H9 (cell line): ENCODE measurements at places on chromosomes 1 and 21. TPM values are rescaled to one million over a fixed set of nuclear protein-coding genes. Genes with fewer than 3 reads are reported as not detected.

The OR14K1 gene
- not detected in 2 replicates for total RNA-seq

The RGS18 gene
- not detected in 2 replicates for total RNA-seq

DNA sequence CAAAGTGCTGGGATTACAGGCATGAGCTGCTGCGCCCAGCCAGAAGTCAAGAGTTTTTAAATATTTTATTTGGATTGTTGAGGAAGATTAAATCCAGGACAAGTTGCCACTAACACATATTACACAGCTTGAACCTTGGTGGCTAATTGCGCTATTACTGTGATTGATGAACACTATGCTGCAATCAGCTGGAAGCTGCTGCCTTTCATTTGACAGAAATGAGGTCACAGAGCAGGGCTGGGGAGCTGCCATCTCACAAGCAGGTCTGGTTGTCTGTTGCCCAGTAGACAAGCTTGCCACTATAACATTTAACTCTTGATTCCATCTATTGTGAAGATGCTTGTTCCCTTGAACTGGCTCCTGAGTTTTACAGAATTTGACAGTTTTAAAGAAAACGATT is 37.4 kb upstream of the NRDC start:
- H3K4me3 ChIP-seq, result no peak overlapping the region
- H3K27me3 ChIP-seq, result no peaks in the 10 kb centered on the region

The GNPAT gene
- total RNA-seq, result 38.1 and 39.4 TPM in 2 replicates

- H3K27me3 ChIP-seq, result no peaks in the 10 kb centered on the region
- no peak overlapping the region for H3K27ac ChIP-seq
- DNase-seq, result no peak
- no peak overlapping the region for H3K4me3 ChIP-seq
- H3K4me1 ChIP-seq, result peaks cover 2% of the 10 kb centered on the region; the same call in 1 of the 2 replicates
Measured at GRCh38 chr1:52028328-52028727, 5.3 kb downstream of the KTI12 start.

GRCh38 chr1:78420181-78420580 is 70.6 kb upstream of the PTGFR start:
- no peak overlapping the region for H3K27ac ChIP-seq
- H3K4me1 ChIP-seq, result no peaks in the 10 kb centered on the region
- no peaks in the 10 kb centered on the region for H3K27me3 ChIP-seq
- no peaks in the 10 kb centered on the region for H3K36me3 ChIP-seq
- no peak for DNase-seq

DNA sequence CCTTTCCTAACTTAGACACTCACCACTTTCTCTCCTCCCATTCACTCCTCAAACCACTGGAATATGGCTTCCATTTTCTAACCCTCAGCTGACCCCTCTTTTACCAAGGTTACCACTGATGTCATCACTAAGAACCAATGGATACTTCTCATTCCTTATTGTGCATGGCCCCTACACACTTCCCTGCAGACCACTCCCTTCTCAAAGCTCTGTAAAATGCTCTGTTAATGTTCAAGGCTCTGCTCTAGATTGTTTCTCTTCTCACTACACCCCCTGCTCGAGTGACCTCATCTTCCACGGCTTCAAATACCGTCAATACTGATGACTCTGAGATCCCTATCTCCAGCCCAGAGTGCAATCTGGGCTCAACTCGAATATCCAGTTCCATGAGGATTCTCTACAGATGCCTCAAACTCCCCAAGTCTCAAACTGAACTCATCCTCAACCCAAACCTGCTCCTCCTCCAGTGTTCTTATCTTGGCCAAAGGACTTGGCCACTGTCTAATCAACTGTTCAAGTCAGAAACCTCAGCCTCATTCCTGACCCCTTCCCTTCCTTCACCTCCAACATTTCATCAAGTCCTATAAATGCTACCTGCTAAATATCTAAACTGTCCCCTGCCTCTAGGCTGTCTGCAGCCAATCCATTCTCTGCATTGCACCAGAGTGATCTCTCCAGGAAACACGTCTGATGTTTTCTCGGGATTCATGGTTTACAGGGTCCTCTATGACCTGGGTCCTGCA is 41.3 kb upstream of the BMP8B start:
- H3K27ac ChIP-seq, result no peak overlapping the region
- H3K27me3 ChIP-seq, result no peaks in the 10 kb centered on the region

GRCh38 chr1:86971778-86972177 is 57.3 kb downstream of the HS2ST1 start:
- H3K4me1 ChIP-seq, result no peaks in the 10 kb centered on the region
- H3K27me3 ChIP-seq, result no peaks in the 10 kb centered on the region
- H3K27ac ChIP-seq, result no peak overlapping the region
- no peak for DNase-seq
- no peak overlapping the region for H3K4me3 ChIP-seq
- H3K36me3 ChIP-seq, result no peaks in the 10 kb centered on the region

- H3K27ac ChIP-seq, result no peak overlapping the region
- H3K4me3 ChIP-seq, result no peak overlapping the region
- H3K4me1 ChIP-seq, result peaks cover 3% of the 10 kb centered on the region; the same call in 1 of the 2 replicates
- peak; percentile 66 for DNase-seq
Measured at GRCh38 chr1:230851291-230851691, 17.0 kb downstream of the C1orf198 start.

DNA sequence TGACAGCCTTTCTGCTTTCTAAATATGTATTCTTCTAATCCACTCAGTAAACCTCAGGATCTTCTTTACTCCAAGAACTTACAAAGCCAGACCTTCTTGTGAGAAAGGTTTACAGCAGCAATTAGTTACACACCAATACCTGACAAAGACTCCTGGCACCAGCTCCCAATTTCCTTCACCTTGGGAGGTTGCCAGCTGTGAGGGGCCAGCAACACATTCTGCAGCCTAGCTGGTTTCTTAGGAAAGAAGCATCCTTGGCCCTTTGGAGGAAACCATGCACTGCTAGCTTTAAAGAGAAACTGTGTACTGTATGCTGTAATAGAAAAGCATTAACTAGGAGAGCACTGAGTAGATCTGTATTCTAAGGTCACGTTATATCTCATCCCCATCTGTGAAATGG is 10.8 kb downstream of the FYB2 start:
- H3K4me1 ChIP-seq, result no peaks in the 10 kb centered on the region
- H3K36me3 ChIP-seq, result no peaks in the 10 kb centered on the region
- H3K27ac ChIP-seq, result no peak overlapping the region
- no peaks in the 10 kb centered on the region for H3K27me3 ChIP-seq

DNA sequence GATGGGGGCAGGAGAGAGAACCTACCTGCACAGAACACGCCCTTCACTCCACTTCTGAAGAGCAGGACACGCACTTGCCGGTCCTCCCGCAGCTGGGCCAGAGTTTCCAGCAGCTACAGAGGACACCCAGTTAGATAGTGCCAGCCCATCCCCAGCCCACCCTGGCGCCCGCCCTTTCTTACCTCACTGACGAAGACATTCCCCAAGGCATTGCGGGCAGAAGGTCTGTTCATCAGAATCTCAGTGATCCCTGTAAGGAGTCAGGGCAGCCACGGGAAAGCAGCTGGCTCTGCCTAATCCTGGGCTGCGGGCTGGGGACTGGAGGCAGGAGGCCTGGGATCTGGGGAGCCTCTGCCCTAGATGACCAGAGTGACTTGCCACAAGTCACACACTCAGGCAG is 10.0 kb downstream of the ECHDC2 start:
- H3K36me3 ChIP-seq, result no peaks in the 10 kb centered on the region
- no peak overlapping the region for H3K4me3 ChIP-seq
- DNase-seq, result no peak
- no peaks in the 10 kb centered on the region for H3K27me3 ChIP-seq

DNA sequence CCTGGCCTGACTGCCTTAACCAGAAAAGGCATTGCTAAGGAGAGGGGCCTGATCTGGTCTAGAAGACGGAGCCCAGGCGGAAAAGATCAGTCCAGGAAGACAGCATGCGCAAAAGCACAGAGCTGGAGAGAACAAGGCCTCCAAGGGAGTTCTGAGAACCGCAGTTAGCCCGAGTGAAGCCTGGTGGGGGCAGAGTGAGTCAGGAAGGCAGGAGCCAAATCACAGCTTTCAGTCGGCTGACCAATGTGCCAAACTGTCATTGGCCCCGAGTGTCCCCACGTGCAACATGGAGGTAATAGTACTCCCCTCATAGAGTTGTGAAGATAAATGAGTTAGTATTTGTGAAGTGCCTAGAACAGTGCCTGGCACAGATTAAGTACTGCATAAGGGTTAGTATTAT is 1.2 kb upstream of the TSPAN2 start:
- H3K4me3 ChIP-seq, result peak overlapping the region; percentile 97; the same call in 2 of the 3 replicates
- H3K36me3 ChIP-seq, result no peaks in the 10 kb centered on the region
- peak; percentile 64 for DNase-seq
- H3K27me3 ChIP-seq, result no peaks in the 10 kb centered on the region
- no peak overlapping the region for H3K27ac ChIP-seq
- H3K4me1 ChIP-seq, result 0 out of 2 replicates have a peak, but pooled peaks cover 1% of the 10 kb centered on the region

The GBP4 gene
- not detected in 2 replicates for total RNA-seq

The VN1R5 gene
- total RNA-seq, result not detected in 2 replicates

The DSCAM gene
- 0.15 and 0.17 TPM in 2 replicates for total RNA-seq

DNA sequence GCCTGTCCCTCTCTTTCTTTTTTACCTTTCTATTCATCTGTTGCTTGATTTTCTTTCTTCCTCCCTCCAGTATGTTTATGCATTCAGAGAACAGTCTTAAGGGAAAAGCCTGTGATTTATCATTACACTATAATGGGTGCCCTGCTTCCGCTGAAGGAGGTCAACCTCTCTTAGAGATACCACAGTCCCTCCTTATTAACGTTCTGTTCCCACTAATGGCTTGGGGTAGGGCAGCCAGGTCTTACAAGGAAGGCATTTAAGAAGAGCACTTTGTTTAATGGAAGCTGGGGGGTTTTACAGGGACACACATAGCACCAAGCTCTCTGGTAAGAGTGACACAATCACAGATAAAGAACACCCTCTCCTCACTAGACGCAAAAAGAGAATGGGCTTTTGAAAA is 523.5 kb downstream of the NUF2 start:
- no peak for DNase-seq
- no peaks in the 10 kb centered on the region for H3K36me3 ChIP-seq
- no peaks in the 10 kb centered on the region for H3K27me3 ChIP-seq
- H3K4me1 ChIP-seq, result no peaks in the 10 kb centered on the region
- no peak overlapping the region for H3K27ac ChIP-seq
- no peak overlapping the region for H3K4me3 ChIP-seq

DNA sequence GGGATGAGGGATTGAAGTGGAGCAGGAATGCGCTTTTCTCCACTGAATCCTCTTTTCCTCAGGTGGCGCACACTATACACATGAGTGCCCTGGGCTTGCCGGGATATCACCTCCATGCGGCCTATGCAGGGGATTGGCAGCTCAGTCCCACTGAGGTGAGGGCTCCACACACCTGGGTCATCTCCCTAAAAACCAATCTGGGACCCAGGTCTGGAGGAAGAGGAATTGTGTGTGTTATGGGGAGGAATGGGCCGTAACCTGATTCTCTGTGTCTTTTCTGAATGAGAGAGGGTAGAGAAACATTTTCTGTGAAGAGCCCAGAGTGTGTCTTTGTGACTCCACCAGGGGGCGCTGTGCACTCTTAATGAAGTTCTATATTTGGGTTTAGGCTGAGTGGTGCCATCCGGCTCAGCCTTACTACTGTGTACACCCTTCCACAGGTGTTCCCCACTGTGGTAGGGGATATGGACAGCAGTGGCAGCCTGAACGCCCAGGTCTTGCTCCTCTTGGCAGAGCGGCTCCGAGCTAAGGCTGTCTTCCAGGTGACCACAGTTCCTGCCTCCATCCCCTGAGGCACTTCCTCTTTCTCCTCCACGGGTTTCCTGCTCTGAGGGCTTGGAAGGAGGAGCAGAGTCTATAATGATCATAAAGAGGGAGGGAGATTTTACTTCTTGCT is 1.5 kb downstream of the TOMM40L start:
- peaks cover 20% of the 10 kb centered on the region for H3K36me3 ChIP-seq
- peak; percentile 78 for DNase-seq
- no peak overlapping the region for H3K27ac ChIP-seq

- no peak overlapping the region for H3K4me3 ChIP-seq
- H3K4me1 ChIP-seq, result no peaks in the 10 kb centered on the region; the same call in 1 of the 2 replicates
- H3K27me3 ChIP-seq, result no peaks in the 10 kb centered on the region
- H3K27ac ChIP-seq, result no peak overlapping the region
- peaks cover 14% of the 10 kb centered on the region for H3K36me3 ChIP-seq
- no peak for DNase-seq
Measured at GRCh38 chr21:31720330-31720729, 11.6 kb downstream of the SCAF4 start.

DNA sequence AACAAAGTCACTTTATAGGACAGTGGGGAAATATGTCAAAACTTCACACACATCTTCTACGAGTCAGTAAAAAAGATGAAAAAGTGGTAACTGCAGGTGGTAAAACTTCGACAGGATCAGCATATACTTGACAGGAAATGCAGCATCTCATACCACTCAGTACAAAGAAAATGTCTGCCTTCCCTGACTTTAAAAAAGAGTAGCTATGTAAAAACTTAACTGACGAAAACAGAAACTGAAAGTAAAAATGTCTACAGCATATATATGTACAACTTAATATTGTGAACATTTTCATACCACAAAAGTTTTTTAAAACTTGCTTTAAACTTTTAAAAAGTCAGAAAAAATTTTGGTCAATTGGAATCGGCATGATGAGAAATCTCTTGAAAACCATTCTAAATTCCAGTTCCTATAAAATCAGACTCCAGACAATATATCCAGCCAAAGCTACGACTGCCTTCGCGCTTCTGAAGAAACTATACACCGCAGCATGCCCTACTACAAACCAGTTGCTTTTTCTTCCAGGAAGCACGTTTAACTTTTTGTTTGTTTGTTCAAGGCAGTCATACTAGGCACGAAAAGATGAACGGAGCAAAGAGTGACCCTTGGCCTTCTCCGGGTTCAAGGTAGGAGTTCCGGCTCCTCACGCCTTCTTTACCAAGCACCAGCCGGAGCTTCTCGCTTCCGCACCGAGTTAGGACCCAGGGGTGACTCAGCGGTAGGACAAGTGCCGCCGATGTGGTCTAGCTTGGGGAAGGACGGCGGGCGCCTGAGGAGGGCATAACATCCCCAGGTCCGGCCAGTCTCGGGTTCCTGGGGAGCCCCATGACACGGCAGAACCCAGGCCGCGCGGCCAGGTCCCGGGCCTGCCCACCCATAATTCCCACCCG is 612 bp downstream of the PSMA5 start:
- H3K27me3 ChIP-seq, result no peaks in the 10 kb centered on the region
- DNase-seq, result no peak
- peak overlapping the region; percentile 93 for H3K4me3 ChIP-seq
- H3K4me1 ChIP-seq, result no peaks in the 10 kb centered on the region; the same call in 1 of the 2 replicates
- peak overlapping the region; percentile 2 for H3K27ac ChIP-seq
- peaks cover 5% of the 10 kb centered on the region; the same call in 1 of the 3 replicates for H3K36me3 ChIP-seq

DNA sequence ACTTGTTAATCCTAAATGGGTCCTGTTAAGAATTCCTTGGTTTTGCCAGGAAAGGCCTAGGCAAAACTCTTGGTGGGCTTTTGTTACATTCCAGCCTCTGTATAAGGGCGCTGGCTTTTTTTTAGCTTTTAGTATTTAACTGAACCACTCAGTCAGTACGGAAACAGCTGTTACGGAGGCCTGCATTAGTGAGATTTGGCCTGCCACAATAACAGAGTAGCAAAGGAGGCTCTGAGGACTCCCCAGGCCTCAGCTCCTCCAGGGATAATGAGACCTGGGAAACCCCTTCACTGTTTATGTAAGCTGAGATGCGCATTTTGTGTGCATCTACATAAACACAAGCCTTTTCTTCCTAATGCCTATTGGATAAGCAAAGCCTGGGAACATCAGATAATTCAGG is 210.2 kb downstream of the APP start:
- no peaks in the 10 kb centered on the region for H3K4me1 ChIP-seq
- peaks cover 36% of the 10 kb centered on the region for H3K36me3 ChIP-seq
- H3K4me3 ChIP-seq, result no peak overlapping the region; the same call in 1 of the 2 replicates
- DNase-seq, result peak; percentile 51
- peak overlapping the region; percentile 78 for H3K27ac ChIP-seq

GRCh38 chr1:92754000-92754718 is 30.7 kb downstream of the EVI5 start:
- H3K27me3 ChIP-seq, result no peaks in the 10 kb centered on the region
- H3K27ac ChIP-seq, result no peak overlapping the region
- H3K36me3 ChIP-seq, result 0 out of 2 replicates have a peak, but pooled peaks cover 5% of the 10 kb centered on the region
- H3K4me1 ChIP-seq, result no peaks in the 10 kb centered on the region
- DNase-seq, result no peak
